ENCODE measurements at places on chromosomes 1 and 21.

- no peak for DNase-seq
These were observed 74.6 kb downstream of the NENF start for GRCh38 chr1:212507369-212507768.

- no peak for DNase-seq
These were observed 126.5 kb downstream of the CAPN8 start for GRCh38 chr1:223538981-223539380.

- no peak for DNase-seq
These were observed 1.0 kb downstream of the TMEM59 start for GRCh38 chr1:54051933-54052430.

GRCh38 chr1:107810291-107810951, 154.6 kb downstream of the VAV3 start:
- no peak for DNase-seq

- DNase-seq: no peak
These were observed 3.5 kb upstream of the SPEN start for GRCh38 chr1:15843826-15844572.

DNA sequence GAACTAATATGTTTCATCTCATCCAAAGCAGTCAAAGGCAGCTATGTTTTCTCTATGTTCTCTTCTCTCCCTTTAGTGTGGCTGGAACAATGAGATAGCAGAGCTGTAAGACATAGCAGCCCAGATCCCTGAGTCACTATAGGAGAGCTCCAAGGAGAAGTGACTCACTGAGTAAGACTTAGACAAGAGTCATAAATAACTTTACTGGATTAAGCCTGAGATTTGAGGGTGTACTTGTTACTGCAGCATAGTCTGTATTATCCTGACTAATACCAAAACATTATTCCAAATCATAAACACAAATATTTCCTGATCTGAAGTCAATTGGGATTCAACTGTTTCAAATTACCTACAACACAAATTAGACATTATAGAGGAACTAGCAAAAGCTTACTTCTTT, 3.9 kb downstream of the KRTAP19-8 start:
- no peak for DNase-seq

DNA sequence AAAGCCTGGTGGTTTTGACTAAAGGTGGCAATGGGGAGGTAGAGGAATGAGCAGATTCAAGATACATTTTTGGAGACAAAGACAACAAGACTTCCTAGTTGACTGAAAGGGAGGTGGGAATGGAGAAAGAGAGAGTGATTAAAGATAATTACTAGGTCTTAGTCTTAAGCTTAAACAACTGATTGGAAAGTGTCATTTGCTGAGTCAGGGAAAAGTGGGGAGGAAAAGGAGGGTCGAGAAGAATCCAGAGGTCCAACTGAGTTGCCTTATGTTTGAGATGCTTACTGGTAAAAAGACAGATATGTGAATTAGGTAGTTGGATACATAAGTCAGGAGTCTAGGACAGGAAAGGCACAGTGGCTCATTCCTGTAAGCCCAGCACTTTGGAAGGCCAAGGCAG, 179.3 kb downstream of the RGS7 start:
- DNase-seq: no peak

DNA sequence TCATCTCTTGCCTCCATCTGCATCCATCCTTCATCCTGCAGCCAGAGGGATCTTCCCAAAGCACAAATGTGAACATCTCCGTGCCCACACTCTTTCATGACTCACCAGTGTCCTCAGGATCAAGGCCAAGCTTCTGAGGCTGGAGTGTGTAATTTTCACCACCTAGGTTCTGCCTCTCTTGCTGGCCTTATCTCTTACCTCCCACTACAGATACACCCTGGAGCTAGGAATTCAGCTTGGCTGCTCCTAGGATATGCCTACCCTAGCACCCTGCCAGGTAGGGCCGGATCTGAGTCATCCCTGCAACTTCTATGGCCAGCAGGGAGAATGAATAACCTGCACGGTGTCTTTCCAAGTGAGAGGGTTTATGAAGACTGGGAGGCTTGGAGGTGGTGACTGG, 208.7 kb upstream of the CSF3R start:
- DNase-seq: no peak

DNA sequence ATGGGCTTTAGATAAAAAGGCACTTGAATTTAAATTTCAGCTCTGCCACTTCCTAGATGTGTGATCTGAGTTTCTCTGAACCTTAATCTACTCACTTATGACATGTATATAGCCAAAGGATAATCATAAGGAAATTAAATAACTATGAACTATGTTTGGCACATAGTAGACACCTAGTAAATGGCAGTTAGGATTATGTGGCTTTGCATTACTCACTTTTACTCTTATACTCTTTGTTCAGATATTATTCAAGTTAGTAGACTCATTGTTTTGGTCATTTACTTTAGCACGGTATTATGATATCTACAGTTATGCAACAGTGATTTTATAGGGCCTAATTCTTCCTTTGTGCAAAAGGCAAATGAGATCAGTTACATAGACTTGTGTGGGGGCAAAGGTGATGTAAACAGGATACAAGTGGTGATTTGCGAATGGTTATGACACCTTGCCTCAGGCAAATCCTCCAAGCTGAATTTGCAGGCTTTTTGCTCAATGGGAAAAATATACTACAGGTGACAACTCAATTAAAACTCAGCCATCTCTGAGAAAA, 297.2 kb upstream of the PBX1 start:
- no peak for DNase-seq

GRCh38 chr21:35020436-35020835, 28.7 kb downstream of the RUNX1 start:
- DNase-seq: no peak

DNA sequence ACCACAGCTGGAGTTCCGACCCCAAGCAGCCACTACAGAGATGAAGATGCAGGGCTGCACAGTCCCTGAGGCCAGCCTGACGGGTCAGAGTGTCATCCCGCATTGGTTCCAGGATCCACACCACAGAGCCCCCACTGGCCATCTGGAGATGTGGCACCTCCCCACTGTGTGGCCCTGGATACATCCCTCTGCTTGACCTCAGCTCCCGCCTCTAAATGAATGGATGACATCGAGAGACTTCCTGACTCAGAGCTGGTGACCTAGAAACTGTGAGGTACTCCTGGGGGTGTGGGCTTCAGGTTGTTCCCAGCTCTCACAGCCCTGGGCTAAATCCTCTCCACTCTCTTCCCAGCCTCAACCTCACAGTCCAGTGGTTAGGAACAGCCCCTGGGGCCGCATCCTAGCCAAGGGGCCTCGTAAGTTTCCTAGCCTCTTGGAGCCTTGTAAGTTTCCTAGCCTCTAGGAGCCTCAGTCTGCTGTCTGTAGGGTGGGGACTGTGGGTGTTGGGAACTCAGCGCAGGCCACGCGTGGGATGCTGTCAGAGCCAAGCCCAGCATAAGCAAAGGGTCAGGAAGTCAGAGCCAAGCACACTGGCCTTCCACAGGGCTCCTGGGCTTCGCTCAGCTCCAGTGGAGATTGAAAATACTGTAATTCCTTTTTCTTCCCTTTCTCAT, 87.5 kb upstream of the RUNX3 start:
- DNase-seq: no peak

DNA sequence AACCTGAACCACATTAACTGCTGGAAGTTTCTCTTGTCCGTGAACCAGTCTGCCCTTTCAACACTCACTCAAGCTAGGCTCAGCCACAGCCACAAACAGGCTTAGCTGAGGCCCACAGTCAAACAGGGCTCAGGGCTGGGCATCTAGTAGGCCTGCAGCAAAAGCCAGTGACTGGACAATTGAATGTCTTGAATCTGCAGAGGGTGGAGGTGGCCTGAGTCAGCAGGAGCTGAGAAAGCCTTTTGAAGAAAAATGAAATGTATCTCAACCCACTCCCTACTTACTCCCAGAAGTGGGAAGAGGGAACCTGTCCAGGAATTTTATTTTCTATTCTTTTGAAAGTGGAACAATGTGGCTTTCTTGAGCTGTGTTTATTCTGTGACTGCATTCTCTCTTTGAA, 95.4 kb downstream of the PTPRU start:
- no peak for DNase-seq

- no peak for DNase-seq
These were observed 136.8 kb upstream of the FMN2 start for GRCh38 chr1:239954836-239955235.

DNA sequence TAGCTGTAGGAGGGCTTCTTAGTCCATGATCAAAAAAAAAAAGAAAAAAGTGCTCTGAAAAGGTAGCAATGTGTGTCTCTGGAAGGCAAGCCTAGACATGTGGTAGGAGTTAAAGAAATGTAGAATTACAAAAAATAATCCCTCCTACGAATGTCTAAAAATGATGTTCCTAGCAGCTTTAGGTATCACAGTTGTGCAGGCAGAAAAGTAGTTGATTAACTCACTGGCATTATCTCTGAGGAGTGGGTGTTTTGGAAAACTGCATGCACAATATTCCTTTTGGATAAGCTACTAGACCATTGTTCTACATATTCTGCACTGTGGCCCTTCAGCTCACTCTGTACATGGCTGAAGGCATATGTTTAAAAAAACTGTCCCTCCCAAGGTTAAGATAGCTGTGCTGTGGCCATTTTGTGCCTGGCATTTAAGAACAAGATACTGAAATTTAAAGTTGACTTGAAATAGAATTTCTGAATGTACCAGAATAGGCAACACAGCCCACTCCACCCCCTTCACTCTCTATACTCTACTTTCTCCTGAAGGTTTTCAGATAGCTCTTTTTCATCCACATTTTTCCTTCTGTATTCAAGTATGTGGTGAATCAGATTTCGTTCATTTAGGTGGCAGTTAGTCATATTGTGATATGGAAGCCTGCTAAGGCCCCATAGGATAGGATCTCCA, 463.9 kb upstream of the LRRC7 start:
- DNase-seq: no peak

DNA sequence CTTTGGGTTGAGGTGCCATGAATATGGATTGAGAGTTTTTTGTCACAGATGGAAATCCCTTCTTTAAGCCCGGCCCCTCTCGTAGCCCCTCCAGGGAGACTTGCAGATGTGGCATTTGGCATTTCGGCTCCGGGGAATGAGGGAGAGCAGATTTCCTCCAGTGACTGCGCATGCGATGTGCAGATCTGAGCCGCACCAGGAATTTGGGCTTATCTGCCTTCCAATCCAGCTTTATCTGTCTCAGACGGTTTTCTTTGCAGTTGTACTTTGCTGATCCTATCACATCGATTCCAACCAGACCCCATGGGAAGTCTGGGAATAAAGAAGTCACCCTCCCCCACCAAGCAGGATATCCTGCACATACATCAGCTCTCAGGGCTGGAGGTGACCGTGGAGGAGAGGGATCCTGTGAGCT, 11.7 kb downstream of the KIF26B start:
- DNase-seq: no peak

- DNase-seq: no peak
These were observed 31.8 kb upstream of the CDC14A start for GRCh38 chr1:100320311-100321099.

DNA sequence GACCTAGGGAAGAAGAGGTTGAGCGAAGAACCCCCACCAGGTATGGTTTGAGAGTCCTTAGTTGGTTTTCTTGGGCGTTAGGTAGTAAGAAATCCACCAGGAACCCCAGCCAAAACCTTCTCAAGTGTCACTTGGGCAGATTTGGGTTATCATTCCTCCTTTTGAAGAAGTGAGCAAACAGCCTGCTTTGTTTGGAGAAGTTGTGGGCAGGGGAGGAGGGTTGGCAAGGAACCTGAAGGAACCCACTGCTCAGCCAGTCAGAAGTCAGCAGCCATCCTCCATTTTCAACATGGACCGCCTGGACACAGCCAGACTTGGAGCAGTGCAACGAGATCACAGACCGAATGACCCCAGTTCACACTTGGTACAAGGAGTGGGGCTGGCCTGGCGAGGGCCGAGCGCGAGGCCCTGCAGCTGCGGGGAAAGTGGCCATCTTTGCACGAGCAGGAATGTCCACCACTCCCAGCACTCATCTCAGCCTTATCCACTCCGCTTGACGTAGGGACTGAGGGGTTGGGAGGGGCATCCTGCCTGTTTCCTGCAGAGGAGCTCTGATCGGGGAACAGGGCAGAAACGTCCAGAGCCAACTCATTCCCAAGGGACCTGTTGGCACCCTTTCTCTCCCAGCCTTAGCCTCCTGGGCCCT, 7.2 kb downstream of the ADPRS start:
- no peak for DNase-seq

DNA sequence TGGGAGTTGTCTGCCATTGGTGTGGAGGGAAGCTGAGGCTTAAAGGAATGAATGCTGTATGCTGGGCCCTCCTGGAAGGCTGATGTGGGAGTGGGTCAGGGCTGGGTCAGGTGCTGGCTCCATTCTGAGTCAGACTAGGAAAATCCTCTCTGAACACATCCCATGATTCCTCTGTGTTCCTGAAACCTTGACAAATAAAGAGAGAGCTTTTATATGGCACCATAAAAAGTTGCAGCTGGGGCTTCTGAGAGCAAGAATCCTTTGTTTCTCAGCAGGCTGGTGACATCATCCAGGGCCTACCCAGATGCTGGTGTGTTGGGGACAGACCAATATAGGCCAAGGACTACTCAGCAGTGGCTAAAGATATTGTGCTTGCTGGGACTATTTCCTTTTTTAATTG, 27.8 kb upstream of the NFASC start:
- no peak for DNase-seq

DNA sequence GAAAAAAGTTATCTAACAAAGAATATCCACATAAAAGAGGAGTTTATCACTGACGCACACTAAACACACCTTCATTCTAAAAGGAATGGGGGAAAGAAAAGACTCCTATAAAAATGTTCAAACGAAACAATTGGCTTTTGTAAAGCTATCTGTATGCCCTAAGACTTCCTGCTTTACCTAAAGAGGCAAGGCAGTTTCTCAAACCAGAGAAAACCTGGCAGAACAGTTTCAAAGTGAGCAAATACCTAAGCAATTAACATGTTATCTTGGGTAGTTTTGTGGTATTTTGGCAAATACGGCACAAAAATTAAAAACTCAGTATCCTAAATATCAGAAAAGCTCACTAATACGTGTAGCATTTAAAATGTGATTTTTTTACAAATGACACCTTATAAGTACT, 1.9 kb downstream of the PUM1 start:
- DNase-seq: no peak
